Activated B cell treated with CpG ODN at 0.5 μM for 24 hours (primary cell): ENCODE measurements at places on chromosomes 16 and 17. TPM values are rescaled to one million over a fixed set of nuclear protein-coding genes. Genes with fewer than 3 reads are reported as not detected.

DBNDD1 gene
- 0.32 and 0.47 TPM in 2 replicates for total RNA-seq

- DNase-seq = no peak
Observed at GRCh38 chr16:4082474-4083044, 33.7 kb downstream of the ADCY9 start.

DNA sequence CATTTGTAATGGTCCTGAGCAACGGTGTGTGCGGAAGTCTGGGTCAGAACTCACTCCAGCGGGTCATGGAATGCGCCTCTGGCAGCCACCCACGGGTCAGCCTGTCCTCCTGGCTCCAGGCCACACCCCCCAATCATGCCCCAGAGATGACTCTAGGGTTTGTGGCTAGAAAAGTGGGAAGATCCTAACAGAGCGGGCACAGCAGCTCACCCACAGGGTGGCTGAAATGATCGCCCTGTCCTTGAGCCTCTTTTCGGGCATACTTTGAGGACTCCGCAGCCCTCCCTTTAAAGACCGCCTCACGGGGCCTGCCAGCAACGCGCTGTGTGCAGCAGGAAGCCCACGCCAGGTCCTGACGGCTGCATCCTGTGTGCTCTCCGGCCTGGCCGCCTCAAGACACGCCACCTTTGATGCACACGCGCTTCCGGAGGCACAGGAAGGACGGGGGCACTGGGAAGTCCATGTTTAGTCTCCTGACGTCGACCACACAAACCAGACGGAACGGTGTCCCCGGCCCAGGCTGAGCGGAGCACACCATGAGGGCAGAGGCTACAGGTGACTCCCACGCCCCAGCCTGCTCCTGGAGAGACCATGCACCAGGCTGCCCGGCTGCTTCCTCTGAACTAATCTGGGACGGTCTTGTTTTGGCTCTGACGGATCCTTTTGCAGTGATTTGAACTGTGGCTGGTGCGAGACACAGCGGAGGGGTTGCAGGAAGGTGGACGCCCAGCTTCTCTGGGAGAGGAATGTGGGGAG is 92.9 kb downstream of the TBC1D16 start:
- DNase-seq = peak; percentile 30

GRCh38 chr17:7884581-7885366 is 3.8 kb upstream of the CHD3 start:
- DNase-seq = peak; percentile 50

DNA sequence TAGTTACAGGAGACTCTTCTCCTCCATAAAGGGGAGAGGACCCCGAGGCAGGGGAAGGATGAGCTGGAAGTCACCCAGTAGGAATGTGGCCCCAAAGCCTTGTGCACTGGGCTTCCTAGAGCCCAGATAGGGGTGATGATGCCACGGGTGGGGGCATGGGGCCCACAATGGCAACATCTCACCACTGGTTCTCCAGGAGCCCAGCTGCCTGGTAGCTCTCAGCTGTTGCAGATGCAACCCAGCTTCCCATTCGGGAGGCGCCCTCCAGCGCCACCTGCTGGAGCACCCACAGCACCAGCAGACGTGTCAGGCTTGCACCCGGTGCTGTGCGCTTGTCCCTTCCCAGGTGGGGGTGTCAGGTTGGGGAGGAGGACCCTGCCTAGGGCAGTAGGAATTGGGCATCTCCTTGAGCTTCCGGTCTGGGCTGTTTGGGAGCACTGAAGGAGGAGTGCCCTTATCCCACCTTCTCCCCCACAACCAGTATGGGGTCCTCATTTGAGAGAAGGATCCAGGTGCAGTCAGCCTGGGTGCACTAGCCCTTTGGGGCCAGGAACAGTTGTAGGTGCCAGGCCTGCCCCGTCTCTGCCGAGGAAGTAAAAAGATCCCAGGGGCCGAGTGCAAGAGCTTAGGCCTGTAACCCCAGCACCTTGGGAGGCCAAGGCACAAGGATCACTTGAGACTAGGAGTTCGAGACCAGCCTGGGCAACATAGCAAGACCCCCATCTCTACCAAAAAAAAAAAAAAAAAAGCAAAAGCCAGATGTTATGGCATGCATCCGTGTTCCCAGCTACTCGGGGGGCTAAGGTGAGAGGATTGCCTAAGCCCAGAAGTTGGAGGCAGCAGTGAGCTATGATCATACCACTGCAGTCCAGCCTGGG is 14.4 kb downstream of the CDIPT start:
- DNase-seq = peak; percentile 60

RTN4RL1 gene
- total RNA-seq = not detected in 2 replicates

DNA sequence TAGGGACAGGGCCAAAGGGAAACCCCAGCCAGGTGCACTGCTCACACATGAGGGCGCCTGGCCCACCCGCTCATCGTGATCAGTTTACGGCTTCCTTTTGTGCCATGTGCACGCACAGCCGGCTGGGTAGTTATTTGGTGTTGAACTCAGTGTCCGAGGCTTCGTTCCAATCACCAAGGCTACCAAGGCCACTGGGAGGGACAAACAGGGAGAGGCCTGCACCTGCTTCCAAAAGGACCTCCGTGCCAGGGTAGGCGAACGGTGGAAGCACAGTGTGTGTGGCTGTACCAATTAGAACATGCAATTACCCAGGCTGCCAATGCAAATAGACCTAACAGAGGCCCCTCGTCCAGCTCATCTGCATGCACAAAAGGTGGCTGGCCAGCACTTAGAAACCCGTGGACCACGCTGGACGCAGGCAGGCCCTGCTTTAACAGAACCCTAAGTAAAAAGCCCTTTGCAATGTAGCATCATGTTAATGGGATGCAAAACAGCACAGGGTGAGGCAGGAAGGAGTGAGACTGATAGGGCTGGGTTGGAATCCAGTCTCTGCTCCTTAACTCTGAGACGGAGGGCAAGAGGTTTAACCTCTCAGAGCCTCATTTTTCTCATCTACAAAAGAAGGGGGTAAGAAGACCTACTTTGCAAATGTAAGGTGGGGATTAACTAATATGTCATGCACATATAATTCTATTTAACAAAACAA is 204.0 kb downstream of the XYLT1 start:
- DNase-seq = no peak

DNA sequence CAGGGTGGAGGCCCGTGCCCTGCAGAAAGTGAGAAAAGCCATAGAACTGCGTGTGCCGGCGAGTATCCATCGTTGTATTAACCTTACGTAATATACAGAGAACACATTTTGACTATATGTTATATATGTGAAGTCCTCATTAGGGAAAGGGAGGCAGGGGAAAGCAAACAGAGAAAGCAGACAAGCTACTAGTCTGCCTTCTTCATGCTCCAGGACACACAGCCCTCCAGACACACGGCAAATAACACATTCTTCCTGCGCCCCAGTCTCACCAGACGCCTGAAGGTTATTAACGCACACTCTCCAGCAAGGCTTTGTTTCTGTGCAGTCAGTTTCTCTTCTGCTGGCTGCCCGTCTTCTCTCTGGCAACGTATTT is 28.8 kb downstream of the PRDM7 start:
- DNase-seq = no peak

DNA sequence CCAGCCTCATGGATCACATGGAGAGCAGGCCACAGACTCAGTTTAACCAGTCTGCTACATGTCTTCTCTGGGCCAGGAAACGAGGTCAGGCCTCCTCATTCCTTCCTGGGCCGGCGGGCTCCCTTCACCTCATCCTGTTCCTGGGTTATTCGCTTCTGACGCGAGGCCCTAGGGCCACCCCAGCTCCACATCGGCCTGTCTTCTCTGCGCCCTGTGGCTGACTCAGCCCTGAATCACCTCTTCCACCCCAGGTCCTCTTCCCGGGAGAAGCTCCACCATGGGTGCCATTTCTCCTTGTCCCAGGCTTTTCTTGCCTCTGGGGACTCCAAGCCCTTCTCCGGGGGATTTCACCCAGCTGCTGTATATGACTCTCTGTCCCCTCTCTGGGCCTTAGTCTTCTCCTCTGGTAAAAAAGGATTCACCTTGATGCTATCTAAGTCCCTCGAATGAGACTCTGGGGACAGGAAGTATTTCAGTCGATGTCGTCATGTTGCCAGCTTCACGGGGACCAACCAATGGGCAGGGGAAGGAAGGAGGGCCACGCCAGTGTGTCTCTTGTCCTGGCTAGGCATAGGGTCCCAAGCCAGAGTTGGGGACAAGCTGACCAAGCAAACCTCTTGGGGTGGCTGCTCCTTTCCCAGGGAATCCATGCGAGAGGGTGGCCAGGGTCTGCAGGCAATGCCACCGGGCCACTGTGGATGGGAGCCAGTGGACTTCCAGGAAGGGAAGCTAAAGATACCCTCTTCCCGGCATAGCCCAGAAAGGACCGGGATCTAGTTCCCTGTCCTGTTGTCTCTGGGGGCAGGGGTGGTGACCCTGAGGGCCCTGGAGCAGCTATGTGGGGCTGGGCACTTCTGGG is 58.7 kb downstream of the SOCS3 start:
- no peak for DNase-seq

DNA sequence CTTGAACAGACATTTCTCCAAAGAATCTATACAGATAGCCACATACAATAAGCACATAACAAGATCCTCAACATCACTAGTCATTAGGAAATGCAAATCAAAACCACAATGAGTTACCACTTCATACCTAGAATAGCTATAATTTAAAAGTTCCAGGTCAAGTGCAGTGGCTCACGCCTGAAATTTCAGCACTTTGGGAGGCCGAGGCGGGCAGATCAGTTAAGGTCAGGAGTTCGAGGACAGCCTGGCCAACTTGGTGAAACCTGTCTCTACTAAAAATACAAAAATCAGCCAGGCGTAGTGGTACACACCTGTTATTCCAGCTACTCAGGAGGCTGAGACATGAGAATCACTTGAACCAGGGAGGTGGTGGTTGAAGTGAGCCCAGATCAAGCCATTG is 19.9 kb downstream of the RANBP10 start:
- no peak for DNase-seq

- DNase-seq = peak; percentile 49
Observed at GRCh38 chr16:89574681-89575246, 794 bp upstream of the CPNE7 start.

DNA sequence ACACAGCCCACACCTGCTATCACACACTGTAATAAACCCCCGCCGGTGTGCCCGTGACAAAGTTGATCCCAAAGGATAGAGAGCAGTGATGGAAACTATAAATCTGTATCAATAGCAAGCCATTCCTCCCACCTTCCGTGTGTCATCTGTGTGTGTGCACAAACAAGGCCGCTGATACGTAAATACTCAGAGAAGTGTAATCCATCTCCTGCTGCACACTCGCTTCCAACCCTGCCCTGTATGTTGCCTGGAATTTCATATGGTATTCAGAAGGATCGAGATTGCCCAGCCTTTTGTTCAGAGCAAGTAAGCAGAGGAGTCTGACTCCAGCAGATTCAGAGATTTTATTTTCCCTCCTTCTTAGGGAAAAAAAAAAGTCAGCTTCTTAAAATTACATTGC is 581.1 kb upstream of the ZFHX3 start:
- DNase-seq = no peak

NPB gene
- 0.24 and 0.27 TPM in 2 replicates for total RNA-seq

- no peak for DNase-seq
Observed at GRCh38 chr17:31172388-31172787, 77.6 kb downstream of the NF1 start.

GRCh38 chr16:81429045-81429521 is 15.5 kb upstream of the CMIP start:
- no peak for DNase-seq

MMP28 gene
- total RNA-seq = 0.59 TPM in 1 of 2 replicates, not detected in the other

SLC35G6 gene
- total RNA-seq = not detected in 2 replicates

DNA sequence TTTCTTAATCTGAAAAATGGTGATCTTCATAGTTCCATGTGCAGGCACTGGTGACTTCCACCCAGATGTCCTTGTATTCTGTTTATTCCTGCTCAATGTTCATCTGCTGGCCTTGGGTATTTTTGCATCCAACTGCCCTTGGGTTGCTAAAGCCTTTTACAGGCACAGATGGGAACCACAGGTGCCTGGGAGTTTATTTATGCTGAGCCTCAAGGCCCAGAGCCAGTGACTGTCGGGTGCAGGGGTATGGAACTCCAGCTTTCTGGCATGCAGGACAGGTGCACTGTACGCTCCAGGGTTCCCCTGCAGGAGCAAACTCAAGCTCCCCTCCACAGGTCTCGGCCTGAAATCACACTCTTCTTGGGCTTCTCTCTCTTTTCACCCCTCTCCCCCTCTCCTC is 22.3 kb downstream of the DYNLRB2 start:
- DNase-seq = no peak

ORC6 gene
- total RNA-seq = 8.0 and 13.2 TPM in 2 replicates

CCL23 gene
- total RNA-seq = not detected in 2 replicates

C16orf96 gene
- total RNA-seq = 0.13 and 0.15 TPM in 2 replicates

GRCh38 chr17:75755205-75755901 is 9.6 kb downstream of the GALK1 start:
- no peak for DNase-seq

DNA sequence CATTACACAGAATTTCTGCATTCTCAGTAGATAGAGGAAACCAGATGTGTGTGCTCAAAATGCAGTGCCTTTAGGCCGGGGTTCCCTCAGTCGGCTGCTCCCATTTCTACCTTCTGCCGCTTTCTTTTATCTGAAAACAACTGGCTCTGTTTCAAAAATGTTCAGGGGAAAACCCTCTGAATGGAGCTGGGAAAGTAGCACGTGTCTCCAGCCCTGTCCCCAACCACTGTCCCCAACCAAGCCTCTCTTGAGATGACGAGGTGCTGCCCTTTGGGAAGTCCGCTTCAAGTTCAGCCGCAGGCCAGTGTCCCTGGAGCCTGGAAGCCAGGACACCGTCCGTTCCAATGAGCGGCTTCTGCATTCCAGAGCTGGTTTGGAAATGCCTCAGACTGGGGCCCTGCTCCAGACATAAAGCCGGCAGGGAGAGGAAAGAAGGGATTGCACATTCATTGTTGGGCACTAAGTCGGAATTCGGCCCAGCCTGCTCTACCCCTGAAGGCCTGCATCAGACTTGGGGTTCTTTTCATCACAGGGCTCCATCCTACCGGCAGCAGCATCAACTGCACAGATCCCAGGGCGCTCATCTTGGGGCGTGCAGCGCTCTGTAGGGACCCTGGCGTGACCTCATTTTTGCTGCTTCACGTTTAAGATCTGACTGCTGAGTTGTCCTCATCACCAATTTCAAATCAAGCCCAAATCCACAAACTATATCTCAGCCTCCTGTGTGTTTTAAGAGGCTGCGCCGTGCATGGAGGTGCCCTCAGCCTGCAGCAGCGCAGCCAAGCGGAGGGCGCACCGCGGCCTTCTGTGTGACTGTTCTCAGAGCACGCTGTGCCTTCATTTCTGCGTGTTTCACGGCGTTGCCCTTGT is 111.3 kb downstream of the BANP start:
- DNase-seq = no peak

KRTAP4-4 gene
- total RNA-seq = not detected in 2 replicates

CD79B gene
- total RNA-seq = 706 and 757 TPM in 2 replicates

GRCh38 chr17:35095741-35096140 is 23.9 kb downstream of the RAD51D start:
- no peak for DNase-seq

DNA sequence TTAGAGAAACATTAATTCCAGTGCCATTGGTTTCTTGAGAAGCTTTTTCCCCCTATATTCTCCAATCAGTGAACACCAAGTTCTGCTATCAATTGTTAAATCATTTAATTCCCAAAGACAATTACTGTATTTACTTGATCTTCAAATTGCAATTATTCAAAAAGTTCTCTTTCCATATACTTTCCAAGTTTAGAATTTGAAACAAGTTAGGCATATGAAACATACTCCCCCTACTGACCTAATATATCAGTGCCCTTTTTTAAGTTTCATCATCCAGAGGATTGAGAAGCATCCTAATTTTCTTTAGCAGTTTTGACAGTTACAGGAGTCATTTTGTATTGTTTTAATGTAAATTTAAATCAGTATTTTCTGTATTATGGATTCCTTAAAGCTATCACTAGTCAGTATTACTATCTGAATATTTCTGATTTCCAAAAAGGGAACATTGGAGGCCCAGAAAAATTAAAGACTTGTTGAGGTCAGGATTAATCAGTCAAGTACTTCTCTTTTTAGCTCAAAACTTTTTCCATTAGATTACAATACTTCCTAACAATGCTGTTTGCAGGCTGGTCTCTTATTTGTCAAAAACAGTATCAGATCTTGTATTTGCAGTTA is 16.3 kb downstream of the MEIOC start:
- no peak for DNase-seq
